ENCODE measurements at places on chromosomes 7 and 10. TPM values are rescaled to one million over a fixed set of nuclear protein-coding genes. Genes with fewer than 3 reads are reported as not detected.

DNA sequence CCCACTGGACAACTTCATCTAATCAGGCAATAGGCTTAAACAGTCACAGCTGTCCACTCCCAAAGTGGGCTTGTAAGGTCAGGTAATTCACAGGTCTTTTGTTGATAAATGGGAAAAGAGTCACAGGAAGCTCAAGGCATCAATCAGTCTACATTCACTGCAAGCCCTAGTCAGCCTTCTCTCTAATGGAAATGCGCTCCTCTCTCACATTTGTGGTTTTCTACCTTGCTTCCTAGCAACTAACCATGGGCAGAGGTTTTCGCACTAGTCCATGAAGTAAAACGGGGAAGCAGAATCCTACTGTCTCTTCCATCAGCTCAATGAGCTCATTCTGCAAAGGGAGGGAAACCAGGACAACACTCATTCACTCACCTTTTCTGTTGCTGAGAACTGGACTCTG is 53.5 kb upstream of the APBB1IP start:
- no peak overlapping the region for H3K4me3 ChIP-seq
- H3K36me3 ChIP-seq, result no peaks in the 10 kb centered on the region
- no peaks in the 10 kb centered on the region for H3K4me1 ChIP-seq
- DNase-seq, result no peak
- no peaks in the 10 kb centered on the region for H3K27me3 ChIP-seq

GRCh38 chr10:111161109-111161874 is 84.5 kb downstream of the ADRA2A start:
- H3K36me3 ChIP-seq, result no peaks in the 10 kb centered on the region
- H3K4me3 ChIP-seq, result no peak overlapping the region
- no peaks in the 10 kb centered on the region for H3K27me3 ChIP-seq
- no peaks in the 10 kb centered on the region for H3K4me1 ChIP-seq
- no peak overlapping the region for H3K27ac ChIP-seq

Gene NFE2L3
- polyA plus RNA-seq, result 0.70 TPM

- H3K4me3 ChIP-seq, result no peak overlapping the region
- H3K27me3 ChIP-seq, result no peaks in the 10 kb centered on the region
- DNase-seq, result no peak
- no peak overlapping the region for H3K27ac ChIP-seq
- no peaks in the 10 kb centered on the region for H3K36me3 ChIP-seq
- H3K4me1 ChIP-seq, result no peaks in the 10 kb centered on the region
Observed at GRCh38 chr10:120586471-120586872, 129.4 kb downstream of the PLPP4 start.

Gene ADK
- polyA plus RNA-seq, result 17.8 TPM

- no peaks in the 10 kb centered on the region for H3K36me3 ChIP-seq
- peak overlapping the region; percentile 93 for H3K27ac ChIP-seq
- DNase-seq, result peak; percentile 48
- H3K4me1 ChIP-seq, result peaks cover 32% of the 10 kb centered on the region
- H3K27me3 ChIP-seq, result no peaks in the 10 kb centered on the region
Observed at GRCh38 chr10:80454513-80455460, 677 bp downstream of the TSPAN14 start.

- no peaks in the 10 kb centered on the region for H3K36me3 ChIP-seq
- no peak overlapping the region for H3K4me3 ChIP-seq
- no peaks in the 10 kb centered on the region for H3K27me3 ChIP-seq
- DNase-seq, result no peak
- no peaks in the 10 kb centered on the region for H3K4me1 ChIP-seq
Observed at GRCh38 chr7:111012799-111013675, 77.9 kb upstream of the LRRN3 start.

- peaks cover 2% of the 10 kb centered on the region for H3K36me3 ChIP-seq
- H3K4me3 ChIP-seq, result no peak overlapping the region
- no peak for DNase-seq
- H3K27ac ChIP-seq, result no peak overlapping the region
- peaks cover 7% of the 10 kb centered on the region for H3K4me1 ChIP-seq
- no peaks in the 10 kb centered on the region for H3K27me3 ChIP-seq
Observed at GRCh38 chr10:42830237-42830636, 47.6 kb downstream of the BMS1 start.

Gene LDB3
- 274 TPM for polyA plus RNA-seq

DNA sequence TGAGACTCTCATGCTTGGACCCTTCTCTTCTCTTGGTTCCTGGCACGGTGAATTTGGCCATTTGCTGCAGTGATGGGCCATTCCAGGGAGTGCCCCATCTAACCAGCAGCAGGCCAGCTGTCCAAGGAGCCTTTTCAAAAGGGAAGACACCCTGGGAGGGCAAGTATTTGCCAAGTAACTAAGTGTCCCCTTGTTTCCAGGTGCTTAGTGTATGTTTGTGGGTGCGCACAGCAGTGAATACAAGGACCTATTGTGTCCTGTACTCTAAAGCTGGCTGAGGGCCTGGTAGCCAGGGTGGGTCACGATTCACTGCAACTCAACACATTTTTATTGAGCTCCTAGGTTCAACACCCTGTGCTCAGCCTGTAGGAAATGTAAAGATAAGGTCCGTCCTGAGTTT is 348.8 kb downstream of the RNLS start:
- no peak overlapping the region for H3K27ac ChIP-seq
- no peaks in the 10 kb centered on the region for H3K36me3 ChIP-seq
- no peaks in the 10 kb centered on the region for H3K27me3 ChIP-seq
- H3K4me1 ChIP-seq, result peaks cover 19% of the 10 kb centered on the region
- H3K4me3 ChIP-seq, result no peak overlapping the region
